NCI-H1092 (cell line): ENCODE measurements at places on chromosomes 7 and 10.
A peak's percentile ranks its signal among the peaks of the same experiment; 100 is the strongest.

- DNase-seq, result no peak
These were observed 104.2 kb upstream of the ACBD5 start for GRCh38 chr10:27344568-27345454.

GRCh38 chr10:125521721-125522680, 161.0 kb downstream of the TEX36 start:
- DNase-seq, result no peak

GRCh38 chr10:18523025-18523424, 128.4 kb downstream of the NSUN6 start:
- DNase-seq, result no peak

GRCh38 chr7:22114440-22114981, 168.8 kb upstream of the CDCA7L start:
- peak; percentile 34 for DNase-seq

GRCh38 chr7:108499566-108499965, 26.4 kb downstream of the PNPLA8 start:
- DNase-seq, result no peak

DNA sequence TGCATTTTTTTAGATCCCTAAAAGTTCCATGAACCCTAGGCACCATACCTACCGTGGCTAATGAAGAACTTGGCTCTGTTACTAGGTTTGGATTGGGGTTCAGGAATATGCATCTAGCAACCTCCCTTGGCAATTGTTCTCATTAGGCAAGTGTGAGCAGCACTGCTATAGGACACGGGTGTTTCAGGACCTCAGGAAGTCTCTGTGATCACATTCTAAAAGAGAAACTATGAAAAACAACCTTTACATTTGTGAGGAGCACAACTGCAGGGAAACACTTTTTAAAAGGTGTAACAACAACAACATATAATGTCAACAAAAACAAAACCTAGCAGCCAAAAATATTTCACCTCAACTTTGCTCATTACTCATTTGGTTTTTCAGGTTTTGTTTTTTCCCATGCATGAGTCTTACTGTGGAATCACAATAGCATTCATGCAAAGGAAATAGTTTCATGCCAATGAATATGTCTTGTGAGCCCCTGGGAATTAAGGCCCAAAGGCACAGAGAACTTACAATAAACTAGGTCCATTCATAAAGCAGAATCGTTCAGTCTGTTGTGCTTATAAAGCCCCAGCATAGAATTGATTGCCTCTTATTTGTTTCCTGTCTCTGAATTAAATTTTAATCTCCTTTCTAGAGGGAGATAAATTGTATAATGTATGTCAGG, 255.7 kb upstream of the DGKB start:
- no peak for DNase-seq

GRCh38 chr7:55532150-55532917, 40.0 kb downstream of the VOPP1 start:
- no peak for DNase-seq

DNA sequence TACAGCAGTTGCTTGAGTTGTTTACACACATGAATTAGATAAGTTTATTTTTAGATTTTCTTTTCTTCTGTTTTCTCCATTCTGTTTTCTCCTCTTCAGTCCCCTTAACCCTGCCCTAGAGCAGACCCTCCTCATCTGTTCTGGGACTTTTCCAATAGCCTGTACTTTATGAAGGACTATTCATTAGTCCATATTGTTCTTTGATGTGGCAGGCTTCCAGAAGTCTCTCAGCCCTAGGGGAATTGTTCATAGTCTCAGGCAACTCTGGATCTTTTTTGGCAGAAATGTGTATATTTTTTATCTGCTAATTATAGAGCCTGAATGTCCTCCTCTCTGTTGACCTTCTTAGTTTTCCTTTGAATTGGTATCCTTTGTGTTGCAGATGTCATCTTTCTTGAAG, 25.4 kb downstream of the KAT6B start:
- no peak for DNase-seq

DNA sequence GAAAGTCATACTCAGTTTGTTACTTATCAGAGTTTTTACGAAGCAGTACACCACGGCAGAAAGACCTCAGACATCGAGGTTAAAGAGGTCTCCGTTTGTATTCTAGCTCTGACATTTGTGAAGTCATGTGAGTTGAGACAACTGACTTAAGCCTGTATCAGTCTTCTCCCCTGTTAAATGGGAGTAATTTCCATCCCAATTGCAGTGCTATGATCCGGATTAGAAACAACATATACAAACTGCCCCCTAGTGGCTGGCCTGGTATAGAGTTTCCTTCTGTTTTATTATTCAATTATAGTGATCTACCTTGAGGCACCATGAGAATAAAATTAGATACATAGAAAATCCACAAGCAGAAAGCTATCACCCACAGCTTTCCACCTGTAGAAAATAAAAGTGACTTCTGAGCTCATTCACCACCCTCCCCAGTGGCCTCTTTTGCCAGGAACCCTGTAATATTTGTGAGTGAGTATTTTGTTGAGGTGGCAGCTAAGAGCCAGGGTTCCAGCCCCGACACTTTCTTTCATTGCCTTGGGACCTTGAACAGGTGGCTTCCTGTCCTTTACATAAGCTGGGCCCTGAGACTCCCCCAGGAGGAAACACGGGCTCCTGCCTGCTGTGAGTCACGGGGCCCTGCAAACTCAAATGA, 607.2 kb upstream of the MGMT start:
- no peak for DNase-seq

DNA sequence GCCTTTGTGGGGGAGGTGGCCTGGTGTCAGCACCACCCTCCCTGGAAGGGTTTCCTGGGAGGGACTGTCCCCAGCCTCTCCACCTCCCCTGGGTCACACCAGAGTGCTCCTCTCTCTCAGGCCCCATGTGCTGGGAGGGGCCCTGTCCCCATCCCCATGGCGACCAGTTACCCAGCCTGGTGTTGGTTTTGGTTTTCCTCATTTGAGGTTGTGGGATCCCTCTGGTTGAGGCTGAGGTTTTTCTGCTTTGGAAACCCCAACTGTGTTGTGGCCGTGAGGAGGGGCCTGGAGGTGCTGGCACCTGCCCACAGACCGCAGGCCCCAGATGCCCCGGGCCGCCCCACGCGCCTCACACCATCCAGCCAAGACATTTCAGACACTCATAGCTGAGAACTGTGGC, 106.3 kb downstream of the GRK5 start:
- no peak for DNase-seq

DNA sequence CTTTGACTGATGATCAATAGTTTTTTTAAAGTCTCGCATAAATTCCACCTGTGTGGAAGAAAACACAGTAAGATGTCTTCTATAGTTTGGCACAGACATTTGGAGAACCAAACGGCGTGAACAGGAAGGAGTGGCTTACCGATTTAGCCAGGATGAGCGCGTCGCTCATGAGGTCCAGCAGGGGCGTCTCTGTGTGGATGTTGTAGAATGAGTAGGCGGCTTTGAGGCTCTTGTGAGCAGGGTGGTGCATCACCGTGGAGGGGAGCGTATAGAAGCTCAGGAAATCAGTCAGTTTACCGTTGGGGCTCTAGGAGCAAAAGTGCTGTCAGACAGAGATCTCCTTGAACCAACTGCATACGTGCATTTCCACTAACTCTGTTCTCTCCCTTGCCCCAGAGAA, 15.5 kb downstream of the RPP38 start:
- DNase-seq, result no peak

GRCh38 chr7:121187676-121188075, 141.1 kb upstream of the WNT16 start:
- no peak for DNase-seq

DNA sequence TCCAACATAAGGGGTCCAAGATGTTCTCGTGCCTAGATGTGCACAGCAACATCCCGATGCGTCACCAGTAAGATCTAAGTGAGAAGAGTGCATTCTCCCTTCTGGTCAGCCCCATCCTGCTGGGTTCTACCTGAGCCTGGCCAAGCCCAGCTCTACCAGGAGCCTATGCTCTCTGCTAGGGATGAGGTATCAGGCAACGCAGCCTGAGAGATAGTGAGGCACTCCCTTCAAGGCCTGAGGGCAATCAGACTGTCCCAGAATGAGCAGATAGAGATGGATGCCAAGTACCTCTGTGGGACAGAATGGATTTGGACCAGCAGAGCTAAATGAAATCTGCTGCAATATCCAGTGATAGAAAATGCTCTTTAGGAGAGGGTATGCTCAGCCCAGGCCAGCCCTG, 26.7 kb downstream of the DDC start:
- DNase-seq, result no peak

DNA sequence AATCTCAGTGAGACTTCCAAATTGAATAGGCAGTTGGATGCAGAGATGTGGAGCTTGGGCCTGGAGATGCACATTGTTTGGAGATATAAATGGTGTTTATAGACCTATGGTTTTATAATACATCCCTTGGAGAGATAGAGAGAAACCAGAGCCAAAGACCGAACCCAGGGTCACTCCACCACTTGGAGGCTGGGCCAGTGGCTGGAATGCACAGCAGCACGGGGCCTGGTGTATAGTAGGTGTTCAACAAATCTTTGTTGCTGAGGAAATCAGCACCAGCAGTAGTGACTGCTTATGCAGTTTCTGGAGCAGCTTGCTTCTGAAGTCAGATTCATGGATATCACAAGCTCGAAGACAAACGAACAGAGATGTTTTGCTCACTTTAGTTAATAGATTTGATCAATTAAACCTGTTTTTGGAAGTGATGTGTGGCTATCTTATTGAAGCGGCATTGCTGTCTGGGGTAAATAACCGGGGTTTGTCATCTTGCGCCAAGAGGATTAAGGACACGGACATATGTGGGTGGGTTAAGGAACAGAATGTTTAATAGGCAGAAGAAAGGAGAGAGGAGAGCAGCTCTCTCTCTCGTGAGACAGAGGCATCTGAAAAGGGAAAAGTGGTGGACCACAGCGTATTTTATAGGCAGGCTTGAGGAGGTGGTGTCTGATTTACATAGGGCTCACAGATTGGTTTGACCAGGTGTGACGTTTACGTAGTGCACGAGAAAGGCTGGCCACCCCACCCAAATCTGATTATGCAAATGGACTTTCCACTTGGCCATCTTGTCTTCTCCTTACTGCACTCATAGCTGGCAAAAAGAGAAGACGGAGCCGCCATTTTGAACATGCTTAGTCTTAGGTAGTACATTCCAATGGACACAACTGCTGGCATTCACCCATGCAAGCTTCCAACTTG, 11.1 kb downstream of the RBP4 start:
- no peak for DNase-seq

DNA sequence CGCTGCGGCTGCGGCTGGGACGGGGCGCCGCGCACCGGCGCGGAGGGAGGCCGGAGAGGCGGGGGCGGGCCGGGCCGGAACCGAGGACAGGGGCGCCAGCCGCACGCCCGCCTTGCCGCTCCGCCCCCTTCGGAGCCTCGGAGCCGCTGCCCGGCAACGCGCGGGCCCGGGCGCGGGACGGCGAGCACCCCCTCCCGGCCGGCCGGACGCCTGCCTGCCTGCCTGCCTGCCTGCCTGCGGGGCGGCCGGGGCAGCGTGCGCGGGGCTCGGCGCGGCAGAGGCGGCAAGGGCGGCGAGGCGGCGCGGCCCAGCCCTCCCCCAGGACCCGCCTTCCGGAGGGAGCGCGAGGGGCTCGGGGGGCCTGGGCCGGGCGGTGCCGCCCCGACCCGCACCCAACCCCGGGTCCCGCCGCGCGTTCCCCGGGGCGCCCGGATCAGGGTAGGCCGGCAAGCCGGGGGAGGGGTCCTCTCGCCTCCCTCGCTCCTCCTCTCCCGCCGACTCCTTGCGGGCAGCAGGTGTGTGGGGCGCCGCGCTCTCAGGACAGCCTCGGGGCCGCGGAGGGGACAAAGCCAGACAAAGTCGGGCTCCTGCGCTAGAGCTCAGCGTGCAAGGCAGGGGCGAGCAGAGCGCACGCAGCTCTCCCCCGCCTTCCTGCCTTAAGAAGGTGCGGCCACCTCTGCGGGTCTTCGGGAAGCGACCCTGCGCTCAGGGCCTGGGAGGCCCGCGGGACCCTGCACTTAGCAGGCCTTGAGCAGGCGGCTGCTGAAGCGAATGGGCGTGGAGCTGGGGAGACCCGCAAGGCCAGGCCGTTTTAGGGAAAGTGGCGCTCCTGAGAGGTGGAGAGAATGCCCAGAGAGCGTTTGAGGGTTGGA, at the start of gene KIAA1549:
Gene KIAA1549, minus strand, starts transcription at position 58 of the 872 bp plus-strand sequence. CDS start 120 bp downstream, outside the sequence.
- peak; percentile 62 for DNase-seq

- DNase-seq, result no peak
These were observed 33.3 kb downstream of the CC2D2B start for GRCh38 chr10:95941115-95941514.

- DNase-seq, result no peak
These were observed 294.3 kb downstream of the CTNNA3 start for GRCh38 chr10:67401711-67402110.

GRCh38 chr7:32579776-32580175, 84.5 kb downstream of the AVL9 start:
- DNase-seq, result no peak

- DNase-seq, result no peak
These were observed 10.7 kb downstream of the CEP41 start for GRCh38 chr7:130430115-130430514.

DNA sequence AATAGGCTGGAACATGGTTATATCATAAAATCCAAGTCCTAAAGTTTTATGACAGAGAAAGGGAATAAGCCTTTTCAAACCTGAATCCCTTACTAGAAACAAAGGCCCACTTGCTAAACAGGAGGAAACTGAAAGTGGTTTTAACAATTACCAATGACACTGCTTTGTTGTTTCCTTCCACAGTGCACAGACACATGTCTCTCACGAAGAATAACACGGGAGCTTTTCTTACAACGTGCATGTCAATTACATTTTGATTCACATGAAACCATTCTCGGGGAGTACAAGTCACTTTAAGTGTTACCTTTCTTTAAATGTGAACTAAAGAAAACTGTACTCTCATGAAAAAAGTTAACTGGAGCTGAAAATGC, 1.4 kb downstream of the MRPS33 start:
- DNase-seq, result no peak

DNA sequence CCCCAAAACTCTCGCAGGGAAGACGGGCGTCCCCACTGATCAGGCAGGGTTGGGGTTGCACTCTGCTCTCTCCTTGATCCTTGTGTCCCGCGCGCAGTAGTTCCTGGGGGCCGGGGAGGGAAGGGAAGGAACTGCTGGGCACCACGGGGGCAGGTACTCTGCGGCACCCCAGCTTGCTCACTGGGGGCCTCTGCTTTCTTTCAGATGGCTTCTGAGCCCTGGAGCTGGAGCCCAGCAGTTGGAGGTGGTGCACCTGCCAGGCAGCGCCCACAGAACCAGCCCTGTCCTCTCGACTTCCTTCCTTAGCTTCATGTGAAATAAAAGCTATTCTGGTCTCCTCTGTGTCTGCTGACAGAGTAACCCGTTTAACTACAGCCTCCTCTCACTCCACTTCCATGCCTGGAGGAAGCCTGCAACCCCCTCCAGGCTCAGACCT, 12.2 kb downstream of the PLAC9 start:
- no peak for DNase-seq

GRCh38 chr7:132084776-132085388, 491.4 kb downstream of the PLXNA4 start:
- DNase-seq, result no peak

DNA sequence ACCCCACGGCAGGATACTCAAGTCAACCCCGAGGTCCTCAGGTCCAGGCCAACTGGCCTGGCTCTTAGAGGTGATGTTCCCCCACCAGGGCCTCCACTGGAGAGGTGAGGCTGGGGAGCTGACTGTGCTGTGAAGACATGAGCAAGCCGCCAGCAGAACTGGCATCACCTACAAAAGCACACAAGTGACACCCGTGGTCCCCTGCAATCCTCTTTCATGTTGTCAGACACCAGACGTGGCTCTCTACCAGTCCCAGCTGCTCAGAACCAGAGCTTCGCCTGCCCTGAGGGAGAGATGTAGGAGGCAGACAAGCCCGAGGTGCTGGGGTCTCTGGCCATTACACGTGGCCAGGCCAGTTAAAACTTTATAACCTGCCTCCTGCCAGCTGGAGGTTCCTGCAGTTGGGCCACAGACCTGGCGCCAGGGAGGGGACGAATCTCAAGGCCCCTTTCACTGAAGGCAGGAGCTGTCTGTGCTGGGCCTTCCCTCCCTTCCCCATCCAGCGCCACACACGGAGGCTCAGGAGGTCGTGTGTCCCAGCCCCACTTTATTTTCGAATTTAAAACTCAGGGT, 2.2 kb downstream of the COMTD1 start:
- no peak for DNase-seq
